CD4-positive, alpha-beta T cell treated with Interleukin-4 for 1 hour (primary cell): ENCODE measurements at places on chromosomes 1 and 21.
A peak's percentile ranks its signal among the peaks of the same experiment; 100 is the strongest.

- no peak for DNase-seq
Observed at GRCh38 chr1:235553112-235553551, 48.9 kb upstream of the B3GALNT2 start.

GRCh38 chr1:234526922-234527321 lies 47.9 kb upstream of the TARBP1 start:
- DNase-seq: no peak

DNA sequence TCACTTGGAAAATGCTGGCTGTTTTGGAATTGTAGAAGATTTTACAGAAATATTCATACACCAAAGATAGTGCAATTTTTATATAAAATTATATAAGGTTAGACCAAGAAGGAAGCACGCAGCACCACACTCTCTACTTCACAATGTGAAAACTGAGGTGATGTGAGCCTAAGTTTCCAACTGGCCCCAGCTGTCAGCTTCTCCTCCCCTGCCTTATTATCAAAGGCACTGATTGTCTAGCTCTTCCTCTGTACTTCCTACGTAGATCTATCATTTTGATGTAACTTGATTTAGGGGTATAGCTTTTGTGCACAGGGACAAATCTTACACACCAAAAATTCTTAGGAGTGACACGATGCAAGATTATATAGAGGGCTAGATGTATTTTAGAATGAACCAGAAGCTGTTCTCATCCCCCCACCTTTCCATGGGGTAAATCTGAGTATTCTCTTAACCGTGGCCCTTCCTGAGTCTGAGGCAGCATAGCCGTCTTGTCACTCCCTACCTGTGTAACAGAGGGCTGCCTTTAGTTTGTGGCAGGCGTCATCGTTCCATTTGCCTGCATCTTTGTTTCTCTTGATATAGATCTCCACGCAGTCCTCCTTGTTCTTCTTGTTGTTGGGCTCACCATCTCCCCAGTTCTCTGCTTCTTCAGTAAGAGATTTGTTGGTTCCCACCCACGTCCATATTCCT lies 3.4 kb downstream of the SELL start:
- no peak for DNase-seq

DNA sequence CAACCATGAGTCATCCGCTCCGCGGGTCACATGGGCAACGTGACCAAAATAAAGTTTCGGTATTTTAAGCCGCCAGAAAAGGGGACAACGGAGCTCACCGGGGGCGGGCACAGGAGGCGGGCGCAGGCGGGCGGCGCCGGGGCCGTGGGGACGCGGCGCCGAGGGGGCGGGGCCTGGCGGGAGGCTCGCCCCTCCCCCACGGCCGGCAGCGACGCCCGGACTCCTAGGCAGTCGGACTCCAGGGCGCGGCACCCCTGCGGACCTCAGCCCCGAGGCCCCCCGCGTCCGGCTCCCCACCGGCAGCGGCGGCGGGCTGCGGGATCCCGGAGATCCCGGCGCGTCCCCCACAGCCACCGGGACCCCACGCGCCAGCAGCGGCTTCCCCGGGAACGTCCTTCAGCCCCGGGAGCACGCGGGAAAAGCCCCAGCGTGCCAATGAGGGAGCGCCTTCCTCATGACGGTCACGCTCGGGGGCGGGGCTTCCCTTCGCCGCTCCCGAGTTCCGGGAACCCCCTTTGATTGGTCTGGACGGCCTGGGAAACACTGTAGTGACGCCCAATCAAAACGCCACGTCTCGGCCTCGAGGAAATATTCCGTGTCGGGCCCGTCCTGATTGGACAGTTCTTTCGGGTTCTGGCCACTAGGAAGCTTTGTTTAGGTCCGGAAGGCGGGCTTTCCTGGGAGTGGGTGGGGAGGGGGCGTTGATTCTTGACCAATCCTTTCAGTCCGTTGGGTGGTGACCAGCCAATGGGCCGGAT lies 515 bp upstream of the CAMTA1 start:
- peak; percentile 100 for DNase-seq

DNA sequence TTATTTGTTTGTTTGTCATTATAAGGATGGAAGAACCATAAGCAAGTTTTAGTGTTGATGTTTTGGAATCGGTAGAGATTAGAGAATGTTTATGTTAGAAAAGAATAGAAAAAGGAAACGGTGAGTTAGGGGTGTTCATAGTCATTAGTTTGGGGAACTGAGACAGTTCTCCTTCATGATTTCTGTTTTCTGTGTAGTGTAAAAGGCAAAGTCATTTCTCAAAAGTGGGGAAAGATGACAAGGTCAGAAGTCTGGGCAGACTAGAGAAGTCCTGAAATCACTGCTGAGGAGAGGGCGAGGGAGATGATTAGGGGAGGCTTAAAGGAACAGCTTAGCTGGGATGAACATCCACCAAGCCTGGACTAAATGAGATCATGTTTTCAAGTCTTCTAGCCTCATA lies 498.9 kb downstream of the TTLL7 start:
- DNase-seq: no peak
